Activated naive CD4-positive, alpha-beta T cell treated with anti-CD3 and anti-CD28 coated beads, Interleukin-2, amount 50 U/mL, for 72 hours (primary cell): ENCODE measurements at places on chromosomes 11 and 22. TPM values are rescaled to one million over a fixed set of nuclear protein-coding genes. Genes with fewer than 3 reads are reported as not detected.

Gene HBE1
- total RNA-seq: not detected

Gene APOC3
- not detected for total RNA-seq

GRCh38 chr11:71425860-71426259 is 22.3 kb downstream of the DHCR7 start:
- no peak for DNase-seq

DNA sequence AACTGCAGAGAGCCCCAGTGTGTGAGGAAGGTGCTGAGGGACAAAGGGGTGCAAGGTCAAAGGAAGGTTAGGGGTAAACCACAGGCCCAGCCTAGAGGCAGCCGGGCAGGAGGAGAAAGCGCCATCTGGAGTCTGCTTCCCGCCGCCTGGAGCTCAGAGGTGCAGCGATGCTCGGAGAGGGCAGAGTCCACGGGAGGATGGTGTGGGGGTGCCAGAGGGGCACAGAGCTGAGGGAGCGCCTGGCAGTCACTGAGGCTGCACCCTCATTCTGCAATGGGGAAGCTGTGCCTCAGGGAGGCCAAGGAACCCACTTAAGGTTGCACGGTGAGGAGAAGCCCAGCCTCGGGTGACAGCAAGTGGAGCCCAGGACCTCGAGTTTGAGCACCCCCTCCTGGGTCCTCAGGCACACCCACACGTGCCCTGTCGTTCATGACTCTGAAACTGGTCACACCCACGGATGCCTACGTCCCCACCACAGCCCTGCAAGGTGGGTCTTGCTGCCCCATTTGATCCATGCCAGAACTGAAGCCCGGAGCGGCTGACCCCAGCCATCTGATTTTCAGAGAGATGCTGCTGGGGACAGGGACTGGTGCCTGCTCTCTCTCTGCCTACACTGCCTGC is 1.6 kb downstream of the IL2RB start:
- no peak for DNase-seq

Gene DEUP1
- total RNA-seq: not detected

Gene KCNJ1
- total RNA-seq: not detected

Gene TUB
- 0.41 TPM for total RNA-seq

Gene CCDC82
- total RNA-seq: 33.3 TPM

DNA sequence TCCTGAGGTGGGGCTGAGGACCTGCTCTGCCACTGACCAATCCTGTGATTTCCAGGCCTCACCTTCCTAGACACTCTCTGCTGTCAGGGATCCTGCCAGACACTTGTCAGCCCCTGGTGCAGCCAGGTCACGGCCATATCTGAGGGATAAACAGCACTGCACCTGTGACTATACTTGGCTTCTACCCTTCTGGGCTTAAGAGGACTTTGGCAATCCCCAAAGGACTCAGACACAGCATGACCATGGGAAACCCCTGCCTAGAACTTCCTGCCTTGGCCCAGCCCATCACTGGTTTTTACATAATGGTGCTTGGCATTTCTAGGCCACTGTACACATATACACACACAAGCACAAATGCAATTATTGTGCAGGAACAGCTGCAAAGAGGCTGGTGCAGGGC is 11.6 kb upstream of the OLFML1 start:
- DNase-seq: no peak

Gene ACR
- total RNA-seq: not detected

- DNase-seq: peak; percentile 27
These were observed 115.4 kb downstream of the BRD1 start for GRCh38 chr22:49712195-49712791.

- DNase-seq: no peak
These were observed 869.6 kb downstream of the JRKL start for GRCh38 chr11:97259434-97259833.

GRCh38 chr11:77411137-77411707 is 62.7 kb downstream of the PAK1 start:
- peak; percentile 5 for DNase-seq

Gene ASPHD2
- total RNA-seq: 15.1 TPM
